Dermis blood vessel endothelial cell (primary cell): ENCODE measurements at places on chromosomes 1 and 21. TPM values are rescaled to one million over a fixed set of nuclear protein-coding genes. Genes with fewer than 3 reads are reported as not detected.

DNA sequence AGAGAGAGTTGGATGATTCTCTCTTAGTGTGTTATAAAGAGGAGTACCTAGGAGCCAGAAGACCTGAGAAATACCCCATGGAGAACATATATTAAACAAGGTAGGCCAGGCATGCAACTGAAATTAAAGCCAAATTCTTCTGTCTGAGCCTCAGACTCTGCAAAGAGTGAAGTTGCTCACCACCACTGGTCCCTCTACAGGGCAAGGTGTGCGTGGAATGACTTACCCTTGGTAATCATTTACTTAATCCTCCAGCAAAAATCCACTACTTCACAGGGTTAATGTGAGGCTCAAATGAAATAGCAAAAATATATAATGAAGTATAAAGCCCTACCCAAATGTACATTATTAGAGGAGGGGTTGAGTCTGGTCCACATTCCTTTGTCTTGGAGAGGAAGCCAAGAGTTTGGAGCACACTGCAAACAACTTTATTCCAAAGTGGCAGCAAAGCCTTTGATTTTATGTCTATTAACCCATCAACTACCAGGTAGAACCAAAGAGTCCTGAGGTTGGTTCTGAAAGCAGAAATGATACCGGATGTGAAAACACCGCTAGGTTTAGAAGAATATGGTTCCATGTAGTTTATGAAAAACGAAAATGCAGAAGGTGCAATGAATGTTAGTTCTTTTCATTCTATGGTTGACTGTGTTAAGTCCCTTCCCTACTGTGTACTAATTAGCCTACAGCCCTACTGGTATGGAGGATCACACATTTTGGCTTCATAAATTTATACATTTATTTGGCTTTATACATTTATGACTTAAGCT lies 8.5 kb downstream of the SSR2 start:
- no peak for DNase-seq

DNA sequence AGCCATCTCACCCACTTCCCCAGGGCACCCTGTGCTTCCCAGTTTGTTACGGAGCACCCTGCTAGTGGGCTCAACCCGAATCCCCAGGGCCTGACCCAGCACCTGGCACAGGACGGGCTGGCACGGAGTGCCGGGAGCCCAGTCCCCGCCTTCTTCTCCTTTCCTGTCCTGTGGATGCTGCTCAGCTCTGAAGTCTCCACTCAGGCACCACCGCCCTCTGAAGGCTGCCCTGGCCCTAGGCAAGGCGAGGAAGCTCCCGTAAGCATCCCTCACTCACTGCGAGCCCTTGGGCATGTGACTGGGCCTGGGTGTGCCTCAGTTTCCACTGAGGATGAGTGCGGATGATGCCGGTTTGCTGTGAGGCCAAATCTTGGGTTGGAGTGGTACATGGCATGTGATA lies 21.8 kb downstream of the SLC1A7 start:
- no peak for DNase-seq

GRCh38 chr1:40980453-40981121 lies 1.1 kb downstream of the CTPS1 start:
- peak; percentile 46 for DNase-seq

DNA sequence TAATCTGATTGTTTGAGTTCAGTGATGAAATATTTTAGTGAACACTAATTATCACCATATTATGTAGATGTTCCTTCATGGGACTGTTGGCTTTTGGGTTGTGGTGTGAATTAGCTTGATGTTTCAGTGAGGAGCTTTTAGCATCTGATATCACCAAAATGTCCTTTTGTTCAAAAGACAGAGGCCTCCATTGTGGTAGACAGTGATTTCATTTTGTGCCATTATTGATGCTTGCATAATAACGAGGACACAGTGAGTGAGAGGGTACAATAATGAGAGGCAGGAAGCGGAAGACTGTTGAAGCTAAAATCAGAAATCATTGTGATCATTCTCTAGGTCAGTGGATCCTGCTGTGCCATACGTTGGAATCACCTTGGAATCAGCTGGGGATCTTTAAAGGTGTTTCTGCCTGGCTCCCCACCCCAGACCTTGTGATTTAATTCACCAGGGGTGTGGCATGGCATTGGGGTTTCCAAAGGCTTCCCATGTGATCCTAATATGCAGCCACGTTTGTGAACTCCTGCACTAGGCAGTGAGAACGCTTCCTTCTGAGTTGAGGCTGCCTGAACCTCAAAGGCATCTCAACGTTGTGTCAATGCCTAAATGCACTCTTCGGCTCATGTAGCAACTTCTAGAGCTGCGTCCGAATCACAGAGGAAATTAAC lies 82.1 kb upstream of the KIF1B start:
- no peak for DNase-seq

Gene LCE1B
- total RNA-seq: not detected in 2 replicates

DNA sequence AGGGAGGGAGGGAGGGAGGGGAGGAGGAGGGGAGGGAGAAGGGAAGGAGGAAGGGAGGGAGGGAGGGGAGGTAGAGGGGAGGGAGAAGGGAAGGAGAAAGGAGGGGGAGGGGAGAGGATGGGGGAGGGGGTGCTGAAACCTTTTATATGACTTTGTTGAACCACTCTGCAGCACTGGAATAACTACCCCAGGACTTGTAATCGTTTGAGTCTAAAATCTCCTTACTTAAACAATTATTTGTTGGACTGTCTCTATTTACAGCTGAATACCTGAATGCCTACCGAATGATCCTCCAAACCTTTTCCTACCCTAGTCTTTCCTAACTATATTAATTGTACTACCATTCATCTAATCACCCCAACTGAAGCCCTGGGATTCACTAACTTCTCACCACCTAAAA lies 181.8 kb downstream of the TPR start:
- DNase-seq: no peak

DNA sequence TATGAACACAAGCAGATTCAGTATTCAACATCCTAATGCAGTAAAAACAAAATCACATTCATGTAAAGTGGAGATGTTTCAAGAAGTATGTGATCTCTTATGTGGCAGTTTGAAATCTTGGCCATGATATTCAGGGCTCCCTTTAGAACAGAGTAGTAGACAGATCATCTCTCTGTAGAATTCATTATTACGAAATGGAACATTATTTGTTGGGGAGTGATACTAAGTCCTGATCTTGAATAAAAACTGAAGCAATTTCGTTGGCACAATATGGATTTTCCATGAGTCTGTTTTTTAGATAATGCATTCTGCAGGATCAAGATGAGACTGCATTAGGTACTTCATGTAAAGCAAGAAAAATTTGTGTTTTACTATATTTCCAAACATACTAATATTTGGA lies 264.4 kb upstream of the NRIP1 start:
- no peak for DNase-seq

Gene SLC1A7
- not detected in 2 replicates for total RNA-seq

DNA sequence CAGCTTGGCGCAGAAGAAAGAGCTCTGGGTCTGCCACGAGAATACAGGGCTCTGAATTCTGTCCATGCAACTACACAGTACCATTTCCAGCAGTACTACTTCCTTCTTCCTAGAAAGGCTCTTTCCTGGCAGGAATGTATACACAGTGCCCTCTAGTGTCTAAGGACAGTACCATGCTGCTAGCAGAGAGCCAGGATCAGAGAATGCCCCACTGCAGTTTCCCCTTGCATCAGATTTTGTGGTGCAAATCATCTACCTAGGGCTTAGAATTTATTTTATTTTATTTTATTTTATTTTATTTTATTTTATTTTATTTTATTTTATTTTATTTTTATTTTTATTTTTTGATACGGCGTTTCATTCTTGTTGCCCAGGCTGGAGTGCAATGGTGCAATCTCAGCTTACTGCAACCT lies 50.8 kb downstream of the PAX7 start:
- peak; percentile 34 for DNase-seq

Gene BGLAP
- 0.19 TPM in 1 of 2 replicates, not detected in the other for total RNA-seq

- DNase-seq: peak; percentile 32
Measured at GRCh38 chr1:184242507-184242943, 144.3 kb upstream of the C1orf21 start.
